CD8-positive, alpha-beta T cell (primary cell): ENCODE measurements at places on chromosomes 11 and 22.

DNA sequence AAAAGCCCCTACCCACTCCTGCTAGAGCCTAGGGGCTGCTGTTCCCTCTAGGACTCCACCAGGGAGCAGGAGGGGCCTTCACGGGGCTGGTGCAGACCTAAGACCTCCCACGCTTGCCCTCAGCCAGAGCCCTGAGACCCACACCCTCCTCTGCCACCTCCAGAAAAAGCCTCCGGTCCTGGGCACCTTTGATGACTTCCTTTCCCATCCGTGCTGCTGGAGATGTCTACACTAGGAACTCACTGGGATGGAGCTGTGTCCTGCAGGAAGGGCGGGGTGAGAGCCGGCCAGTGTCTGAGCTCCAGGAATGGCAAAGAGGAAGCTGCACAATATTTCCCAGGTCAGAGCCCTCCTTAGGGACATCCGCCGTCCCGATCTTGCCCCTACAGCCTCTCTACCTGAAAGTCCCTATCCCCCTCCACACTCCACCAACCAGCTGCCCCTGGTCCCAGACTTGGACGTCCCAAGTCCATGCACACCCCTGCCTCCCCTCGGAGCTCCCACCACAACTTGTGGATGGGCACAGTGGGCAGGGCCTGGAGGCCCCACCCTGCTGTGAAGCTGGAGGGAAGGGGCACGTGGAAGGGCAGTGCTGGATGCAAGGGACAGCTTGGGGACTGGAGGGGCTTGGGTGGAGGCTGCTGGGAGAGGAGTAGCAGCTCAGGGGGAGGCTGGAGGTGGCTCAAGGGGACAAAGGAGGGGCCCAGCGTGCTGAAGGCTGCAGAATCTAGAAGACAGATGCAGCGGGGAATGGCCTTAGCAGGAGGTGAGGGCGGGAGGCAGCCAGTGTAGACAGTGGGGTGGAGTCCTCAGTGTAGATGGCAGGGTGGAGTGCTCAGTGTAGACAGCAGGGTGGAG is 13.5 kb upstream of the LRP5 start:
- DNase-seq, result no peak

DNA sequence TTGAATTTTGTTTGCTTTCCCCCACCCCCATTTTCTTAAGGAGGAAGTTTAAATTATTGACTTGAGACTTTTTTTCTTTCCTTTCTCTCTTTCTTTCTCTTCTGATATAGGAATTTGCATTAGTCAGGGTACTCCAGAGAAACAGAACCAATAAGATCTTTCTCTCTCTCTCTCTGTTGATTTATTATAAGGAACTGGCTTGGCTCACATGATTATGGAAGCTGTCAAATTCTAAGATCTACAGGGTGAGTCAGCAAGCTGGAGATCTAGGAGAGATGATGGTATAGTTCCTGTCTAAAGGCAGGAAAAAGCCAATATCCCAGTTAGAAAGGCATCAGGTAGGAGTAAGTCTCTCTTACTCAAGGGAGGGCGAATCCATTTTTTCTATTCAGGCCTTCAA is 64.0 kb downstream of the CCDC81 start:
- no peak for DNase-seq

- DNase-seq, result no peak
Observed at GRCh38 chr11:110366291-110366690, 63.5 kb upstream of the FDX1 start.

DNA sequence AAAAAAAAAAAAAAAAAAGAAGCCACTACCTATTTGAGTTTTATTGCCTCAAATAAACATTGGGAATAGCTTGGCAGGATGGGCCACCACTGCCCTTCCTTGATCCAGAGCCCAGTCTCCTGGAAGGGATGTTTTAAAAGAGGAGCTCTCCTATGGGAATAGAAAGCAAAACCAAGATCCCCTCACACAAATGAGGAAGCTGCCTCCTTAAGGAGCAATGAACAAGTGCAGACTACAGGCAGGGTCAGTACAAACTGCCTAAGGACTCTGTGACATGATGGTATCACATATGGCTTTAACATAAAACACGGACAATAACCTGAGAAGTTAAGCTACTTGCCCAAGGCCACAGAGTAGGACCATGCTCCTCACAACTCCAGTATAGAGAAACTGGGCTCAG is 120.8 kb downstream of the NAT10 start:
- no peak for DNase-seq

DNA sequence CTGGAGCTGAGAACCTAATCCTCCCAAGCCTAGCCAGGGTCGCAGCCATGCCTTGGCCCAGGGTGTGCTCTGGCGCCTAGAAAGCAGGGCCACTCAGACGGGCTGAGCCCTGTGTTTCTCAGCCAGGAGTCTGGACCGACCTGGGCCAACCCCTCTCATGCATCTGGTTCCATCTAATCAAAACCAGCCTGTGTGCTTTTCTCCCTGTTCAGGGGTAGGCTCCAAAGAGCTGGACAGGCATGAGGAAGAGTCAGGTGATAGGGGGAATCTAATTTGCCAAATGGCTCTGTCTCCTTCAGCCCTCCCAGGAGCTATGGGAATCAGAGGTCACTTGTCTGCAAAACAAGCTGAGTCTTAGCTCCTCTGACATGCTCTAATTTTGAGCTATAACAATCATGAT is 55.7 kb downstream of the SCUBE1 start:
- no peak for DNase-seq
